ENCODE measurements at places on chromosomes 7 and 10.

DNA sequence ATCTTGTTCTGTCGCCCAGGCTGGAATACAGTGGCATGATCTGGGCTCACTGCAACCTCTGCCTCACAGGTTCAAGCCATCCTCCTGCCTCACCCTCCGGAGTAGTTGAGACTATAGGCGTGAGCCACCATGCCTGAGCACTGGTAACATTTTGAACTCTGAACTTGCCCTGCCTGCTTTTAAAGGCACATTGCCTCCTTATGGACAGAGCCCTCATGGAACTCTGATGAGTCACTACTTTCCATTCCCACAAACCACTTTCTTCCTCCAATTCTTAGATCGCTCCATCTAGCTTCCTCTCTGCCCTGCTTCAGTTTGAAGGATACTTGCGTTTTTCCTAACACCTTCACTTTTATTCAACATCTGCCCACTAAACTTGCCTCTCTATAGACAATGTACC is 38.1 kb downstream of the PRPS1L1 start:
- no peak for DNase-seq

DNA sequence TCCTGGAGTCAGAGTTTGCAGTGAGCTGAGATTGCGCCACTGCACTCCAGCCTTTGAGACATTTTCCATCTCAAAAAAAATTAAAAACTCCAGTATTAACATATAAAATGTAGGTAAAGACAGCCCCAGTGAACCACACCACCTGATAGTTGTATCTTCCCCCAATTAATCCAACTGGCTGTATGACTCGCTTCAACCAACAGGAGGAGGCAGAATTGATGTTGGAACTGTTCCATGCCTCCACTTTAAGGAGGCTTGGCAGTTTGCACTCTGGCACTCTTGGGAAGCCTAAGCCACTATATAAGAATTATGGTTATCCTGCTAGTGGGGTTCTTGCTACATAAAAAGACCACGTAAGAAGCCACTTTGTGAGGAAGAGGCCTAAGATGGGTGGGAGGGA is 72.7 kb downstream of the STK17A start:
- no peak for DNase-seq

GRCh38 chr7:33516568-33516967 is 387.2 kb downstream of the BBS9 start:
- no peak for DNase-seq

GRCh38 chr7:105721571-105722104 is 140.3 kb upstream of the EFCAB10 start:
- no peak for DNase-seq

DNA sequence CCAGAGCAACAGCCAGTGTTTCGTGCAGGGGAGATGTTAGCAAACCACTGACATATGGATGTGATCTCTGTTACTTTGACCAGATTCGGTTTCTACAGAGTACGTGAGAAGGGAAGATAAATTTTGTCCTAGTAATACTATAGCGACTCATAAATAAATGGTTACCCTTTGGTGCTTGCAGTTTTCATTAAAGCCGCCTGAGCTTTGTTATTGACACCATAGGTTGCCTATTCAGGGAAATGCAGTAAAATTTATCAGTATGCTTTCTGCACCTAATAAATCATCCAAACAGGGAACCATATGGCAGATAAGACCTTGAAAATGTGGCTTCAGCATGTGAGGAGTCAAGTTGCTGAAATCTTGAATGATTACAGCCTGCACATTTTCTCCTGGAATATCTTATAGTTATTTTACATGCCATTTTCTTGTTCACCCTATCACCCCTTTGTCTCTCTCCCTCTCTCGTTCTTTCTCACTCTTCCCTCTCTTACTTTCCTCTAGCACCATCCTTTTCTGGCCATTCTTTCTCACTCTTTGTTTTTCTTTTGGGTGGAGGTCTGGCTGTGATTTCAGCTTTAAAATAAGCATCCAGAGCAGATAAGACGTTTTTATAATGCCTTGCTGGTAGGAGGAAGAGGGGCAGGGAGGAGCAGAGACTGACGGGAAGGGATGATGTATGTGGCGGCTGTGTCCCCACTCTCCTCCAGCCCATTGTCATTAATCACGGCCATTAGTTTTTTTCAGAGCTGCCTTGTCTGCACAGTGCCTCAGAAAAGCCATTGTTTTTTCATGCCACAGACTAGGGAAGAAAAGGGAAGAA is 182.5 kb downstream of the LRMDA start:
- DNase-seq = no peak

DNA sequence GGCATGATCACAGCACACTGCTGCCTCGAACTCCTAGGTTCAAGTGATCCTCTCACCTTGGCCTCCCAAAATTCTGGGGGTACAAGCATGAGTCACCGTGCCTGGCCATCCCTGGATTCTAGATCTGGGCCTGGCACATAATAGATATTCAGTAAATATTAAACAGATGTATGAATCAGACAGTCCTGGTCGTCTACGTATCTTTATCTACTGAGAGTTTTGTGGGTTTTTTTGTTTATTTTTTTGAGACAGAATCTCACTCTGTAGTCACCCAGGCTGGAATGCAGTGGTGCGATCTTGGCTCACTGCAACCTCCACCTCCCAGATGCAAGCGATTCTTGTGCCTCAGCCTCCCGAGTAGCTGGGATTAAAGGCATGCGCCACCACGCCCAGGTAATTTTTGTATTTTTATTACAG is 24.3 kb upstream of the ITGB1 start:
- no peak for DNase-seq

DNA sequence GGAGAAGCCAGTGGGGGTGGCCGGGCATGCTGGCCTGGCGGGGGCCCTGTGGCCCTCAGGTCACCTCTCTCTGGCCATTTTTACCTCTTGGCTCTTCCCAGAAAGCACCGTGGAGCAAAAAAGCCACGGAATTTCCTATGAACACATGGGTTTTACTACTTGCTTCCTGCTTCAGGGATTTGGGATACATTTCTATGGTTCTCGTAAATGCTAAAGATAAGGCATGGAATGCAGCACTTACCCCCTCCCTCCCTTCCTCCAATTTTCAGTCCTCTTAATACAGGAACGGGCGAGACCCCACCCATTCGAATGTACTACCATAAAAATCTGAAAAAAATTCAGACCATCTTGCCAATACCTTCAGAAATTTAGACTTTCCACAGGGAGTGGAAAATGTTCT is 279.7 kb downstream of the ARHGAP12 start:
- no peak for DNase-seq

DNA sequence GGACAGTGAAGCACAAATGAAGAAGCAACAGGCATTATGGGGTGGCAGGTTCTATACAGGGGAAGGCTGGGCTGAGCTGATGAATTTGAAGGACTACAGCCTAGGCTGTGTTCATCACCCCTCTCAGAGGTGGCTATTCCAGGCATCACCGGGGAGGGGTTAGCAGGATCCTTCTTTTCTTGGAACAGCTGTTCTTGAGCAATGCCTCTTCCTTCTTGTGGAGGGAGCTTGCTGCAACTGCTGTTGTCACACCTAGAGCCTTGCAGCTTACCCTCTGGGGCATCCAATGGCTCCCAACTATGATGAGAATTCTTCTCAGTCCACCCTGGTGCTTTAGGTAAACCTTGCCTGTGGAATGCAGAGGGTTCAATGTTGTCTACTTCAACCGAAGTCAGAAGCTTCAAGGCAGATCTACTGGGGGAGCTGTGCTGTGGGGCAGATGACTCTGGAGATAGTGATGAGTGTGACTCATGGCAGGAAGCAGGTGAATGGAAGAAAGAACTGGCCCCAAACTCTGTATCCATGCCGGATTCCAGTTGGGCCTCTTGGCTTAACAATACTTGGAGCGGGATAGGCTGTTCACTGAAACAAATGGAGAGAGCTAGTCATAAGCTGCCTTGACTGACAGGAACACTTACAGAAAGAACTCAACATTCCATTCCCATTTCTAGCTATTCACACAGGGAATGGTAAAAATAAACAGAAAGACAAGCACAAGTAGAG is 21.5 kb upstream of the PPP3CB start:
- DNase-seq = no peak

- no peak for DNase-seq
Measured at GRCh38 chr7:139898483-139898882, 69.4 kb downstream of the TBXAS1 start.

GRCh38 chr7:421136-421991 is 98.3 kb downstream of the PDGFA start:
- no peak for DNase-seq
